Glutamatergic neuron (in vitro differentiated cells): ENCODE measurements at places on chromosomes 6 and 20. TPM values are rescaled to one million over a fixed set of nuclear protein-coding genes. Genes with fewer than 3 reads are reported as not detected.

DNA sequence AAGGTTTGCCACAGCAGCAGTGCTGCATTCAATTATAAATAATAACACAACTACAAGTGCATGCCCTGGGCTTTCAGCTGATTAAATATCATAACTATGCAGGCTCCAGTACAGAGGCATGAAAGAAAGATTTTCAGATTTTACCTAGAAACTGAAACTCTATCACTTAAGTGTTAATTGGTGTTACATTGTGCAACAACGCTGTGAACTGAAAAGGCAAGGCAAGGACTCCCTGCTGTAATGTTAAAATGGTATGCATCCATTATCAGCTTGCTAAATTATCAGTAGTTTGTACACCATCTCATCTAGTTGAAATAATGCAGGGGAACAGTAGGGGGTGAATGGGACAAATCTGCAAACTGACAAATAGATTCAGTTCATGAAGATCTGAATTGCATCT is 976.7 kb upstream of the MANEA start:
- H3K36me3 ChIP-seq: peaks cover 12% of the 10 kb centered on the region
- DNase-seq: no peak
- H3K4me3 ChIP-seq: no peak overlapping the region
- H3K27ac ChIP-seq: no peak overlapping the region
- no peaks in the 10 kb centered on the region for H3K4me1 ChIP-seq
- no peaks in the 10 kb centered on the region for H3K27me3 ChIP-seq

- H3K36me3 ChIP-seq: no peaks in the 10 kb centered on the region
- H3K27ac ChIP-seq: no peak overlapping the region
- no peak overlapping the region for H3K4me3 ChIP-seq
- peaks cover 6% of the 10 kb centered on the region for H3K4me1 ChIP-seq
- no peak for DNase-seq
Measured at GRCh38 chr6:53483423-53484353, 61.2 kb downstream of the GCLC start.

- no peak for DNase-seq
- H3K4me3 ChIP-seq: no peak overlapping the region
- no peaks in the 10 kb centered on the region for H3K27me3 ChIP-seq
- H3K4me1 ChIP-seq: peaks cover 9% of the 10 kb centered on the region
- H3K36me3 ChIP-seq: no peaks in the 10 kb centered on the region
Measured at GRCh38 chr6:148525453-148525852, 182.8 kb downstream of the SASH1 start.

- no peaks in the 10 kb centered on the region for H3K36me3 ChIP-seq
- DNase-seq: no peak
- peaks cover 3% of the 10 kb centered on the region for H3K27me3 ChIP-seq
- H3K4me1 ChIP-seq: peaks cover 9% of the 10 kb centered on the region
- H3K4me3 ChIP-seq: no peak overlapping the region
Measured at GRCh38 chr6:118280210-118280609, 267.9 kb upstream of the PLN start.

- H3K27me3 ChIP-seq: peaks cover 2% of the 10 kb centered on the region
- H3K36me3 ChIP-seq: peaks cover 5% of the 10 kb centered on the region
- peaks cover 27% of the 10 kb centered on the region for H3K4me1 ChIP-seq
- H3K4me3 ChIP-seq: no peak overlapping the region
- no peak overlapping the region for H3K27ac ChIP-seq
Measured at GRCh38 chr20:52305024-52305645, 113.6 kb upstream of the ZFP64 start.

- no peaks in the 10 kb centered on the region for H3K27me3 ChIP-seq
- no peak overlapping the region for H3K4me3 ChIP-seq
- no peak for DNase-seq
- H3K4me1 ChIP-seq: no peaks in the 10 kb centered on the region
Measured at GRCh38 chr6:132020138-132020581, 69.0 kb upstream of the CCN2 start.

DNA sequence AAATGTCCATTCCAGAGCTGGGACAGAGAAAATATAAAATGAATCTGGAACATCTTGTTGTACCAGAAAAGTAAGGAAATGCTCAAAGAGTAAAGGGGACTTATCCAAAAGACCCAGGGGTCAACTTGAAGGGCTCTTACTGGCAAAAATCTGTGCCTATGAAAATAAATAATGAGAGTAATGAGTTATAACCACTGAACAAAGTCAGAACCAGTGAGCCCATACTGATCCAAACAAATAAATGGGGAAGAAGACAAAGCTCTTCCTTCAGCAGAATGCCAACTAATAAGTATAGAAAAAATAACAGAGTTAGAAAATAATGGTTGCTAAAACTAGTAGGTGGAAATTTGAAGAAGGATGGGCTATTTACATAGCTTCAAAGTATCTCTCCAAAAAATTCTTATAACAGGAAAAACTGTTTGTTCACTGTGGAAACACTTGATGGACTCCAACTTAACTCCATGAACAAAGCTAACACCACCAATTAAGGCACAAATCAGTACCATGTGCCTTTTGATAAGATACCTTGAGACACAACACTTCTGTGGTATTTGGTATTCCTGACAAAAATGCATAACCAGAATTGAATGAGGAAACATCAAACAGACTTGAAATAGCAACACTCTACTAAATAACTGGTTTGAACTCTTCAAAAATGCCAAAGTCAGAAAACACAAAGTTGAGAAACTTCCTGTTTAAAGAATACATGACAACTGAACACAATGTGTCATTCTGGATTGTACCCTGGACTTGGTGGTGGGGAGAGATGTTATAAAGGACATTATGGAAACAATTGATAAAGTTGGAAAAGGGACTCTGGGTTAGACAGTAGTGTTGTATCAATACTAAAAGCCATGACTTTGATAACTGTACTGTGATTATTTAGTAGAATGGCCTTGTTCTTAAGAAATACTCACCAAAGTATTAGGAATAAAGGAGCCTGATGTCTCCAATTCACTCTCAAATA is 197.5 kb downstream of the ISM1 start:
- H3K27ac ChIP-seq: no peak overlapping the region
- H3K27me3 ChIP-seq: peaks cover 2% of the 10 kb centered on the region
- H3K36me3 ChIP-seq: no peaks in the 10 kb centered on the region
- H3K4me3 ChIP-seq: no peak overlapping the region
- DNase-seq: no peak

- peaks cover 43% of the 10 kb centered on the region for H3K36me3 ChIP-seq
- no peak overlapping the region for H3K27ac ChIP-seq
- no peaks in the 10 kb centered on the region for H3K4me1 ChIP-seq
Measured at GRCh38 chr6:23672737-23673136, 453.3 kb upstream of the NRSN1 start.

GRCh38 chr6:81749707-81750106 is 2.8 kb downstream of the TENT5A start:
- H3K27ac ChIP-seq: no peak overlapping the region
- peaks cover 1% of the 10 kb centered on the region for H3K4me1 ChIP-seq
- H3K36me3 ChIP-seq: no peaks in the 10 kb centered on the region
- DNase-seq: no peak

DNA sequence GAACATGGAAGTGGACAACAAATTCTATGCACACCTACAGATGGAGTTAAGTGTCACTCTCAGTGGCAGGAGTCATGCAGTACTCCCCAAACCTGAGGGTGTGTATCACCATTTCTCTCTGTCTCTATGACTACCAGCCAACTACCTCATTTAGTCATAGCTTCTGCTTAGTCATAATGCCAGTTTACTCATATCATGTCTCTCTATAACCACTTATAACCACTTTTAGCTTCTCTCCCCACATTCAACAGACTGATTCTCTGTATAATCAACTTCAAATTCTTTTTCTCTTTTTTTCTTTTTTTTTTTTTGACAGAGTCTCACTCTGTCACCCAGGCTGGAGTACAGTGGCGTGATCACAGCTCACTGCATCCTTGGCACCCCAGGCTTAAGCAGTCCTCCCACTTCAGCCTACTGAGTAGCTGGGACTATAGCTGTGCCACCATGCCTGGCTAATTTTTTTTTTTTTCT is 13.8 kb upstream of the GTF3C6 start:
- H3K4me1 ChIP-seq: no peaks in the 10 kb centered on the region
- no peaks in the 10 kb centered on the region for H3K27me3 ChIP-seq
- H3K27ac ChIP-seq: no peak overlapping the region
- DNase-seq: no peak
- H3K4me3 ChIP-seq: no peak overlapping the region

- H3K27ac ChIP-seq: peak within 1 kb of the TSS; percentile 99
- no peaks in the 10 kb centered on the region for H3K36me3 ChIP-seq
- H3K27me3 ChIP-seq: peaks cover 23% of the 10 kb centered on the region
Measured at GRCh38 chr6:107114926-107115694, at the start of gene BEND3. Gene BEND3, minus strand, starts transcription at chr6:107115515. Its CDS starts 16,230 bp downstream, at chr6:107099285.

DNA sequence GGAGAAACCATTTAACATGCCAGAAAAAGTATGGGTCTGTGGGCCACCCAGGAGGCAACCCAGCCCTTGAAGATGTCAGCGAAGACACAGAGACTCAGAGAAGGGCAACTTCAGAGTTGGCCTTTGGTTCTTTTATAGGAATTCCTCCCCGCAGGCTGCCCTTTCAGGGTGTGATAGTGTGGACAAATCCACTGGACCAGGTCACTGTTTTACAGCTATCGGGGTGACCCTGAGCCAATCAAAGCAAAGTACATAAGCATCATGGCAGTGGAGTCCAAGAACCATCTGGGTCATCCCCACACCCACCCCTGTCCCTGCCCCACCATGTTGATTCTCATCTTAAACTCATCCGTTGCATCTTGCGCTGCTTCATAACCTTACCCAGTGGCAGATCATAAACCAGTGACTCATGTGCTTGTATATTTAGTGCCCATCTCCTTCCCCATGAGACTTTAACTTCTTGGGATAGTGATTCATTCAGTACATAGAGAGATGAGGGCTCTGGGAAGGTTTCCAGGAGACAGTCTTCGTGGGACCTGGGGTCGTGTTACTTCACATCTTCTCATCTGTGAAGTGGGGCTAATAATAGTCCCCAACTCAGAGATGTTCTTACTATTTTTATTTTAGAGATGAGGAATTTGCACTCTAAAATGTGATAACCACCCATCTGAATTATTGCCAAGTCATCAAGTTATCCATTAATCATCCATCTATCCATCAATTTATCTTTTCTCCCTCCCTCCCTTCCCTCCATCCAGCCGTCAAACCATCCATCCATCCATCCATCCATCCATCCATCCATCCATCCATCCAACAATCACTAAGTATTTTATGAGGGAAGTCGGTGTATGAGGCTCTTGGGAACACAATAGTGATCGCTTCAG is 51.0 kb downstream of the EDN3 start:
- H3K27me3 ChIP-seq: no peaks in the 10 kb centered on the region
- H3K36me3 ChIP-seq: peaks cover 6% of the 10 kb centered on the region
- no peak overlapping the region for H3K27ac ChIP-seq
- no peak for DNase-seq

- no peak overlapping the region for H3K4me3 ChIP-seq
- peaks cover 4% of the 10 kb centered on the region for H3K36me3 ChIP-seq
- no peaks in the 10 kb centered on the region for H3K27me3 ChIP-seq
- no peak for DNase-seq
Measured at GRCh38 chr6:43444036-43444435, 11.3 kb downstream of the DLK2 start.

- DNase-seq: peak; percentile 58
- H3K27me3 ChIP-seq: peaks cover 19% of the 10 kb centered on the region
- H3K27ac ChIP-seq: no peak overlapping the region
- no peaks in the 10 kb centered on the region for H3K36me3 ChIP-seq
- peak overlapping the region; percentile 70 for H3K4me3 ChIP-seq
- H3K4me1 ChIP-seq: peaks cover 11% of the 10 kb centered on the region
Measured at GRCh38 chr6:45423824-45424450, 46.2 kb upstream of the SUPT3H start.

GRCh38 chr20:57650756-57651483 is 30.7 kb upstream of the ZBP1 start:
- H3K4me1 ChIP-seq: peaks cover 7% of the 10 kb centered on the region
- H3K27me3 ChIP-seq: no peaks in the 10 kb centered on the region
- peaks cover 11% of the 10 kb centered on the region for H3K36me3 ChIP-seq
- no peak overlapping the region for H3K4me3 ChIP-seq
- no peak for DNase-seq

DNA sequence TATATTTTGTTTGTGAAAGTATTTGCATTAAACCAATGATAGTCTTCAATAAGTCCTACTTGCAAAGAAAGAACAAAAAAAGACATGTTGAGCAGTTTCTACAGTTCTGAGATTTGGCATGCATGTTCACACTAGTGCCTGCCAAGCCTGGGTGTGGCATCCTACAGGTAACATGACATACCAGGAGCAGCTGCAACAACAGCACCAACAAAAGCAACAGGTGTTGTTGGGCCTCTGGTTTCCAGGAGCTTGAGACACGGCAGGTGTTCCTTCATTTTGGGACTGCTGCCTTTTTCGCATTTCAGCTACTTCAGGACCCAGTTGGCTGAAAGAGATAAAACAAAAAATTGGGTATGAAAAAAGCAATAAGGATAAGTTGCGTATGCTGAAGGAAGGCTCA is 41.2 kb upstream of the MTRF1L start:
- DNase-seq: no peak
- H3K27ac ChIP-seq: no peak overlapping the region
- peaks cover 16% of the 10 kb centered on the region for H3K4me1 ChIP-seq
- H3K4me3 ChIP-seq: no peak overlapping the region
- H3K27me3 ChIP-seq: no peaks in the 10 kb centered on the region

DNA sequence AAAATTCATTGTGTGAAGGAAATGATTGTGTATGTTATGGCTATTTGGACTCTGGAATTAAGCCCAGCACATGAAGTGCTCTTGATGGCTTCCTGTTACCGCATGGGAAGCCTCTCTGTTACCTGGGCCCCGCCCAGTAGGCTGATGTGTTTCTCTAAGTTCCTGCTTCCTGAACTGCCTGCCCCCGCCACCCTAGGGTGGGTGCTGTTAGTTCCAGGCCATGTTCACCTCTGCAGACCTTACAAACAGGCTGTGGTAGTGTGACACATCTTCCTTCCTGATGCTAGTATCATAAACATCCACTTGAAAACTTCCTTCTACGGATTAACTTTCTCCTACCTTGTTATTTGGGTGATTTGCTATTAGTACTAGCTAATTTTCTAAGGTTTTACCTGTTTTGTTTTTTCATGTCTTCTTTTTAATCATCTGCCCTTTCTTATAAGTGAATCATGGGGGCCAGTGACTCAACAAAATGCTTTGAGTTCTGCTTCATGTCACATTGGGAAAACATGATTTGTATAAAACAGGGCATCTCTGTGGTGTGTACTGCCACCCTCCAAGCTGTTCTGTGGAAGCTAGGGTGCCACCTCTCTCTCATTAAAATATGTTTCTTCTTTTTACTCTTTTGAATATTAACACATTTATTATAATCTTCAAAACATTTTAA is 40.6 kb downstream of the SH3BGRL2 start:
- no peak overlapping the region for H3K27ac ChIP-seq
- H3K27me3 ChIP-seq: no peaks in the 10 kb centered on the region
- no peaks in the 10 kb centered on the region for H3K36me3 ChIP-seq
- no peak for DNase-seq

Gene PDYN
- not detected for total RNA-seq

Gene SMIM26
- 35.7 TPM for total RNA-seq

Gene NR2E1
- not detected for total RNA-seq

Gene C6orf118
- not detected for total RNA-seq

Gene TULP1
- not detected for total RNA-seq

Gene OPN5
- not detected for total RNA-seq

Gene MRAP2
- 5.1 TPM for total RNA-seq
